Activated CD8-positive, alpha-beta memory T cell treated with anti-CD3 and anti-CD28 coated beads for 4 hours (primary cell): ENCODE measurements at places on chromosomes 2 and 18.

DNA sequence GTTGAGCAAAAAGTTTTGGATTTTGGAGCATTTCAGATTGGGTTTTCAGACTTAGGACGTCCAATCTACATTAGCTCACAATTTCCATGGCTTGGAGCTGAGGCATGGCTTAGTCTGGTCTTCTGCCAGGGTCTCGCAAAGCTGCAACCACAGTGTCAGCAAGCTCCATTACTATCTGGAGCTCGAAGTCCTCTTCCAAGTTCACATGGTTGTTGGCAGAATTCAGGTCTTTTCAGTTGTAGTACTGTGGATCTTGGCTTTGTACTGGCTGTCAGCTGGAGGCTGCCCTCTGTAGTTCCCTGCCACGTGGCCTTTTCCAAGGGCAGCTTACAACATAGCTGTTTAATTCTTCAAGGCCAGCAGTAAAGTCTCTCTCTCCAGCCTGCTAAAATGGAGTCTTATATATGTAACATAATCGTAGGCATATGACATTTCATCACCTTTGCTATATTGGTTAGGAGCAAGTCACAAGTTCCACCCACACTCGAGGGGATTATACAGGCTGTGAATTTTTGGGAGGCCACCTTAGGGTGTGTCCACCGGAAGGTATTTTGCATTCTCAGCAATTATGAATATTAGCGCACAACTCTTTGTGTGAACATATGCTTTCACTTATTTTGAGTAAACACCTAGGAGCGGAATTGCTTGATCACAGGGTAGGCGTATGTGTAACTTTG, 41.5 kb upstream of the EPC2 start:
- DNase-seq = no peak

GRCh38 chr2:240872317-240873097, 3.9 kb downstream of the AGXT start:
- no peak for DNase-seq

DNA sequence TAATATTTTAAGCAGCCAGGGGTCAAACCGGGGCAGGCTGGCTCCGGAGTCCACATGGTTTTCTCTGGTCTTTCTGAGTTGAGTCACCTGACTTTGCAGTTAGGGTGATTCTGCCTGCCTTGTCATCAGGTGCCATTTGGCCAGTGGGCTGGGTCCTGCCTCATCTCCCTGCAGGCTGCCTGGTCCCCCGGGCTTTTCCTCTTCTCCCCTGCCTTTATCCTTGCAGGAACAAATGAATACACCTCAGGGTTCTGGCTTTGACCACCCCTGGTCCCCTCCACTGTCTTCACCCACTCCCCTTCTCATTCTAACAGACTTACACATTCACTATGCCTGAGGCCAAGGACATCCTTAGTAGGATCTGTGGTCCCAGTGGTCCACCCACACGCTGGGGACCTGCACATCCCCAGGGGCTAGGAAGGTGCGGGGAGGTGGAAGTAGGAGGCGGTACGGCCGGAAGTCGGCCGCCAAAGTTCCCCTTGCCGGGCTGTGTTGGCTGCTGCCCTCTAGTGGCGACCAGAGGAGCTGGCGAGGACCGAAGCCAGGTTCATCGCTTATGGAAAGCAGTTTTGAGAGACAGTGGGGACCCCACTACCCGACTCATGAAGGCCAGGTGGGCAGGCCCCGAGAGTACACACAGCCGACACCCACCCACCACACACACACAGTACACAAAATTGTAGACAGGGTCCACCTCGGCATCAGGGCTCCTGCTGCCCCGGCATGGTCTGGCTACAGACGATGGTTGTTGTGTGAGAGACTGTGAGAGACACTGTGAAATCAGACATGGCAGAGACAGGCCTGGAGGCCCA, 6.3 kb upstream of the TEX261 start:
- peak; percentile 48 for DNase-seq

DNA sequence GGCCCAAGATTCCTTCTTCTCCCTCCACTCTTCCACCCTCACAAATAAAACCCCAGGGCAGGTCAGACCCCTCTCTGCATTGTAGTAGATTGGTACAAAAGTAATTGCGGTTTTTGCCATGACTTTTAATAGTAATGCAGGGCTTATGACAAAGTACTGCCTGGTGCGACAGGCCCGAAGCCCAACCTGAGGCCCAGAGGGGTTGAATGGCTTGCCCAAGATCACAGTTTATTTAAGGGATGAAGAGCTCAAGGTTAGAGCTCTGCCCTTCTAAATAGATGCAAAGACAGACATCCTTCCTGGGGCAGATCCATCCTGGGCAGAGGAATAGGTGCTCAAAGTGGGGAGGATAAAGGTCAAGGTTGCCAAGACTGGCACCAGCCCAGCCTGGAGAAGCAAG, 899 bp upstream of the PSTPIP2 start:
- no peak for DNase-seq

- DNase-seq = no peak
These were observed 98.4 kb downstream of the NDUFA10 start for GRCh38 chr2:239926587-239927232.

- no peak for DNase-seq
These were observed 55.2 kb upstream of the CAB39 start for GRCh38 chr2:230657462-230657861.

DNA sequence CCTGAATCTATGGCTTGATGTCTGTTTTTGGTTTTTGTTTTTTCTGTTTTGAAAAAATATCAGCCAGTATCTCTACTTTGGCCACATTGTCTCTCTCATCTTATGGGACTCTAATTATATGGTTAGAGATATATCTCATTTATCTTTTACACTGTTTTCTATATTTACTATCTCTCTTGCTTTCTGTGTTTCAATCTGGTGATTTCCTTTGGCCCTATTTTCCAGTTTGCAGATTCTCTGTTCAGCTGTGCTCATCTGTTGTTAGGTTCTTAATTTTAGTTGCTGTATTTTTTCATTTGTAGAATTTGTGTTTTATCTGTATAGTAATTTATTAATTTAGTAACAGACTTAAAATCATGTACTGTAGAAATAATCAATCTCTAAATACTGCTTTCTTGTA, 41.3 kb upstream of the ELAC1 start:
- no peak for DNase-seq

DNA sequence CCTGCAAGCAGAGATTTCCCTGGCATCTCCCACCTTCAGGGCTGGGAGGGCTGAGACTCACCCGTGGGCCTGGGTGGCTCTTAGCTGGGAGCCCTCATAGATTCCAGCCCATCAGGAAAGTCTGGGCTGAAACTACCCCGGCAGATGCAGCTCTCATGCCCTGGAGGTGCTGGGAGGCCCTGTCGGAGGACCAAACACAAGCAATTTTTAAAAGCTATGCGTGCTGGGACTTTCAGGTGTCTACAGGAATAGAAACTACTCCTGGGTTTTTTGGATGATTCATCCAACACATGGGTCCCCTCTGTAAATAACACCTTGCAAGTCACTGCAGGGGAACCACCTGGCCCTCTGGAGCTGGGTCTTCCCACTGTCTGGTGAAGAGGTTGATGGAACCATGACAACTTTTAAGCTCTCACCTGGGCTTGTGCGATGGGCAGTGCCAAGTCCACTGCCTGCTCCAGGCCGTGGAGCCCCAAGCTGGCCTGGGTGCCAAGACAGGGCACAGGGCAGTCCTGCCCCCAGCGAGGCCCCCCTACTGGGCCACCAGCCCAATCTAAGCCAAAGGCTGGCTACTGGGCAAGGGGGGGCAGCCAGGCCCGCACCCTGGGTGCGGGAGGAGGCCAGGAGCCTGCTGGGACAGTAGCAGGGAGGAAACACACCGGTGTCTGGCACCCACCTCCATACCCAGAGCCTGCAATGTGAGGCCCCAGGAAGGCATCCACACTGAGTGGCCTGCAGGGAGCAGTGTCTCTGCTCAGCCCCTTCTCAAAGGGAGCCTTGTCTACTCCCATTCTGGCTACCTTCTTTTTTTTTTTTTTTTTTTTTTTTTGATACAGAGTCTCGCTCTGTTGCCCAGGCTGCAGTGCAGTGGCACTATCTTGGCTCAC, 1.1 kb upstream of the GPR55 start:
- no peak for DNase-seq

DNA sequence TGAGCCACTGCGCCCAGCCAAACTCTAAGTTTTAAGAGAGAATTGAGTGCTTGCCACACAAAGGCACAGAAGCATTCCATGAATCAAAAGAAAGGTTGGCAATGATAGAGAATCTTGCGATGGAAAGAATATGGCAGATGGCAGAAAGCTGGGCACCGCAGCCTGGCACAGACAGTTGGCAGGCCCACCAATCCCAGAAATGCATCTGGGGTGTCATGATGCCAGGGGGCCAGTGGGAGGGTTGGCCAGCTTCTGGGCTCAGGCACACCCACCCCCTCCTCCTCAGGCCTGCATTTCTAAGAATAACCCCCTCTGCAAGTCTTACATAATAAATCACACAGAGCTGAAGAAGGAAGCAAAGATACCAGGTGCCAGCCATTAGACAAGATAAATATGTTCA, 19.6 kb downstream of the ZNF2 start:
- no peak for DNase-seq

DNA sequence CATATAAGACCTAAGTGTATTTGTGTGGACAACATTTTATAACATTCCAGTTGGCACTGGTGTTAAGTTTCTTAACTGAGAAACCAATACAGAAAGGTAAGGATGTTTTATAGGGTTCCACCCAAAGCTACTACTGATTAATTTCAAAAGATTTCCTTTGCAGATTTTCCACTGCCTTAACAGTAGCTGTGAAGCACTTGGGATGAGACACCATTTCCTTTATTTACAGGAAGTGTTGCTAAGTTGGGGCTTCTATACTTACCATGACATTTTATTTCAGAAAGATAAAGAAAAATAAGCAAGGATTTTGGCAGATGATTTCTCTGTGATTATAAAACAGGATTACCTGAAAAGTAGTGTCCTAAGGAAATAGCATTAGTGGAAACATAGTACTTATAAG, 234.3 kb downstream of the CALCRL start:
- no peak for DNase-seq

- no peak for DNase-seq
These were observed 70.4 kb upstream of the MGAT4A start for GRCh38 chr2:98801286-98801685.

DNA sequence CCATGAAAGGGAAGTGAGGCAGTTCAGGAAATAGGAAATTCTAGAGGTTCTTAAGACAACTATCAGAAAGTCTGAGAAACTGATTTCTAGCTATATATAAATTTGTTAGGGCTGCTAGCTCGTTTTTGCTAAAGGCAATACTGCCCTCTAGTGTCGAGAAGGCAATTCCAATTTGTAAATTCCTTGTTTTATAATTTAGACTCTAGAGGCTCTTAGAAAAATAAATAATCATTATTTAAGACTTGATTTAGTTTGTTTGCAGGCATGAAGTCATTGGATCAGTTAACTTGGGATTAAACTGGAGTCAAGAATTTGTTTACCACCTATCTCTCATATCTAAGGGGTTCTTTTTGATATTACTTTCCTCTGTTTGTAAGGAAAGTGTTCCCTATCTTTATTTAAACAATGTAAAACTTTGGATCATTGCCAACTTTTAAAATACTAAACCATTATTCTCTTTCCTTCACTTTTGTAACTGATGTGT, 66.2 kb downstream of the ACVR2A start:
- no peak for DNase-seq

DNA sequence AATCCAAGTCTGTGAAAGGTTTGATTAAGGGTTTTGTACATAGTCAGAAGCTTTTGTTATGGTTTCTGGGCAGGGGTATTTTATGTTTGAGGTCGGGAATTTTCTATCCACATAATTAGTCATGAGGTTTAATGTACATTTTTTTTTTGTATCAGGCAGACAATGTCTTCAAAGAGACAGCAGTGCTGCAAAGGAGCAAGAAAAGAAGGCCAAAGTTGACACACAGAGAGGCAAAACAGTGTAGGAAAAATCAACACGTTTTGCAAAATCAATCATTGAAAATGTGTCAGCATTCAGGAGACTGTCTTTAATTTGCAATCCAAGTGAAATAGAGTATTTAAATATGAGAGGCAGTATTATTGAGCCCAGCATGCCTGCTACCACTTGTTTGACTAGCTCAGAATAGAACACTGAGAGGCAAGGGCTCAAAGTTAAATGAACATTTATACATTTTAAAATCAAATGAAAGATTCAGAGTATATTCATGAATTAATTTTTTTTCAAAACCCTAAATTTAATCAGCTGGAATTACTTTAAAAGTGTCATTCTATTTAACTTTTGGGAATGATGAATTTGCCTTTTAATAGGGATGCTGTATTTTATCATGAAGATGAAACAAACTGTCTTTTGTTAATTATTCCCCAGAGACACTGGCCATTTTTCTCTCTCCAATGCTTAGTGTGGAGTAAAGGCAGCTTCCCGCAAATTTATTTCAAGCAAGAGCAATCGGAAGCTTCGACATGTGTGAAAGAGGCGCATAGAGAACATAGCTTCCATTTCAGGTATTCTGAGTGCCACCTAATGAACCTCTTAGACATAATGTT, 11.3 kb downstream of the VRK2 start:
- DNase-seq = no peak

DNA sequence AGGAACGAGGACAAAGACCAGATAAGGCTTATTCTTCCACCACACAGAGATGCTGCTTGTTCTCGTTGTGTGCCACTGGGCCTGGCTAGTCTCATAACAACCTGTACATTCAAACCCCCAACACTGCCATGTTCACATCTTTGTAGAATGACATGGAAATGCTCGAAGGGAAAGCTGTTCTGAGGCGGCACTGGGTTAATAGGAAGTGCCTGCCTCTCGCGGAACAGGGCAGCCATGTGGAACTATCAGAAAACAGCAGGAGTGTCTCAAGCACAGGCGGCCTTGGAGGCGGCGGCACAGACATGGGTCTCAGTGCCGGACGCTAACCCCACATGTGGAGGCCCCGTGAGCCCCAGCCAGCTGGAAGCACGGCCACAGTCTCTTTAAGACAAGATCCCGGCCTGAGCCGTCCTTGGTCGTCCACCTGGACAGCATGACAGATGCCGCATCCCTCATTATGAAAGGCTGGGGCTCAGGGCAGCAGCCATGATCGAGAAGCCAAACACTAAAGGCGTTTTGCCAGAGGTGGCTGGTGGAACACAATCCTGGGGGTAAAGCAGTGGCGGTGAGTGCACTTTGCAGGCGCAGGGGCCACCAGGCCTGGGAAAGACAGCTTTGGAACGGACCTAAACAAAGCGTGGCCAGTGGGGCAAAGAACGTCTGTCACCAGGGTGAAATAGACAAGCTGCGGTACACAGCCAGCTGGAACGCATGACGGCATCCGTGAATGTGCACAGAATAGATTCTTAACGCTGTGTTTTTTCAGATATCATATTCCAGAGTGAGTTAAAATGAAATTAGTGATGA, 161.0 kb downstream of the HDAC4 start:
- no peak for DNase-seq

DNA sequence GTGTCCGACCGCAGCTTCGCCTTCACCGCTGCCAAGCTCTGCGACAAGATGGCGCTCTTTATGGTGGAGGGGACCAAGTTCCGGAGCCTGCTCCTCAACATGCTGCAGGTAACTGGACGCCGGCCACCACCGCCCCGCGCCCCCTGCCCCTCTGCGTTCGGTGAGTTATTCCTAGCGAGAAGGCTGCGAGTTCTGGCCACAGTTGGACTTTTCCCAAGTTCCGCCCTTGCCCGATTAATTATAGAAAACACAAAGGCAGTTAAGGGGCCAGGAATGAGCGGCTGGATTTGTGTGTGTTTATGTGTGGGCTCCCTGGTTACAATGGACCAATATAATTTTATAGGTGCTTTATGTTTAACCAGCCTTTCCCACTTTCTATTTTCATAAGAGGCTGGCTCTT, 189.2 kb downstream of the SMAD7 start:
- DNase-seq = no peak
